ENCODE measurements at places on chromosomes 11 and 22.

DNA sequence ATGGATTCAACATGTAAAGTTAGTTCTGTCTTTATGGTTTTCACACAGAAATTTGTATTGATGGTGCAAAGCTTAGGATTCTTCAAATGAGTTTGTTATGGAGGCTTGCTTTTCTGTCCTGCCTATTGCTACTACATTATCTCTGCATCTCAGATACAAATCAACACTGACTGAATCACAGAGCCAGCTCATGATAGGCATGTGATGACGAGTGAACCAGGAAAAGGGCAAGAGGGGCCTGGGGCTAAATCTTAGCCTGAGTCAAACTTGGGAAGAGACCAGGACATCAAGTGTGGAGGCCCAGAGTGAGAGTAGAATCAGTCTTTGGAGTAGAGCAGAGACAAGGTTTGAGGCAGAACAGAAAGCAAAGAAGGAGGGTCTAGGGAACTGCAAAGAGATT, 107.1 kb upstream of the CD44 start:
- no peak for DNase-seq

DNA sequence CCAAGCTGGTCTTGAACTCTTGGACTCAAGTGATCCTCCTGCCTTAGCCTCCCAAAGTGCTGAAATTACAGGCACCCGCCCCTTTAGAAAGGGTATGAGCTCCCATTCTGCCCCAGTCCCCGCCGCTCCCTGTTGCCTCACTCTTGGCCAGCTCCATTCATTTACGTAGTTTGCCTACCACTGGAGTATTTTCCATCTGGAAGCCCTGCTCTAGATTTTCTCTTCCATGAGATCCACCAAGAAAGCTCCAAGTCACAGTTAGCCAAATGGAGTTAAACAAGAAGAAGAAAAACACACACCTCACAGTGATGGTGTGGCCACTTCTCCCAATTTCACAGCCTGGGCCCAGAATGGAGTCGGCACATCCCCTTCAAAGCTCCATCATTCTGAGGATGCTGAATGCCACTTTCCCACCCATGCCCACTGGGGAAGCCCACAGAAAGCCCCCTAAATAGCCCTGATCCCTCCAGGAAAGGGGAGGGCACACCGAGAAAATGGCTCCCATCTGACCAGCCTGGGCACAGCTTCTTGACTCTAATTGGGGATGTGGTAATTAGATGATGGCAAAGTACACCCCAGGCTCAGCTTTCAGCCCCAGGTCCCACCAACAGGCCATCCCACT, 381.2 kb downstream of the MN1 start:
- DNase-seq, result no peak

GRCh38 chr11:14645985-14646900, 2.6 kb downstream of the PDE3B start:
- DNase-seq, result no peak

GRCh38 chr11:1959786-1960185, 12.7 kb downstream of the MRPL23 start:
- no peak for DNase-seq

DNA sequence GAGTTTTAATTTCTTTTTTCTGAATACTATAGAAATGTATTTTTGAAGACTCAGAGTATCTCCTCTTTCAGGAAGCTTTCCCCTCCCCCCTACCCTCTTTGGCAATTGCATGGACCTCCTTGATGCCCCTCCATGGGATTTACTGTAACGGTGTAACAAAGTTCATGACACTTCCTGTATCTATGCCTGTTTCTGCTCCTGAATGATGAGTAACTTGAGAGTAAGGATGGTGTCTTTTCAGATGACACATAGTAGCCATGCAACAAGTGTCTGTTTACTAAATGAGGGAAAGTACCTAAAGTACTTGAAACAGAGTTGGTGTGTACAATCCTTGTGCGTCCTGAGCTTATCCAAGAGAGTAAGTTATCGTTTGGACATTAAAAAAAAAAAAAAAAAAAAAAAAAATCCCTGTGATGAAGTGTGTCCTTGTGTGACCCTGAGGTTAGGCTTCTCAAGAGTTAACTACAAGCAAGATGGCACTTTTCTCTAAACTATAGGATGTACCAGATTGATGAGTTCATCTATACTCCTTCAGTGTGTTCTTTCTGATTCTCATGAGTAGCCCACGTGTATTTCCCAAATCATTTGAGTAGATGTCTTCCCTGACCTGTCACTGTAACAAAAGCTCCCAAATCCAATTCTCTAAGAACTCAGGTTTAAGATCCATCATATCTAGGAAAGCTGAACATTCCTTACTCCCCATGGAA, 7.4 kb downstream of the ETS1 start:
- DNase-seq, result no peak

GRCh38 chr11:61691380-61692156, 11.4 kb downstream of the DAGLA start:
- peak; percentile 69 for DNase-seq

GRCh38 chr22:48513929-48514328, 1313.7 kb downstream of the BRD1 start:
- DNase-seq, result no peak

GRCh38 chr11:62611705-62612365, 740 bp downstream of the EML3 start:
- no peak for DNase-seq

DNA sequence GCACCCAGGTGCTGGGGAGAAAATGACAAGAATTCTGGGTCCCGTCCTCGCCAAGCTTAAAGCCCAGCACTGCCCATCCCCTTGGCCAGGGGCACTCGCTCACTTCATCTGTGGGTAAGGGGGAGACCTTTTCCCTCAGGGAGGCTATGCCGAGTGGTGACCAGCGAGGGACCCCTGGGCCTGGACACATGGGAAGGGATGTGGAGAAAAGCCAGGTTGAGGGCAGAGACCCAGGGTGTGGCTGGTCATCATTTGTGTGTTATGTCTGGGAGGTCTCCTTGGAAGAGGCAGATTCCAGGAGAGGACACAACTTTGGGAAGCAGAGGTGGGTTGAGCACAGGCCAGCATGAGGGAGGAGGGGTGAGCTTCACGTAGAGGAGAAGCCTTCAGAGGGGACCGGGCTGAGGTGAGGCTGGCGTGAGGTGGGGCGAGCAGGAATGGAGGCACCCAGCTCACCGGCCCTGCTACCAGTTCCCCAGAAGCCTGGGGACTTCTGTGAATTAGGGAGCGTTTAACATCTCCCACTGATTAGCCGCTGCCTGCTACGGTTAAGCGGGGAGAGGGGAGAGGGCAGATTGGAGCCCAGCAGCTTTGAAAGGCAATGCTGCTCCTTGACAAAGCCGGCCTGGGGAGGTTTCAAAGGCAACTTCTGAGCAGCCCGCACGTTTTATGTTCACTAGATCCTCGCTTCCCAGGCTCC, 25.8 kb upstream of the NECTIN1 start:
- DNase-seq, result no peak

All from NCI-H187 (cell line).